Ureter (tissue), 1 donor: ENCODE measurements at places on chromosomes 13 and 19.

DNA sequence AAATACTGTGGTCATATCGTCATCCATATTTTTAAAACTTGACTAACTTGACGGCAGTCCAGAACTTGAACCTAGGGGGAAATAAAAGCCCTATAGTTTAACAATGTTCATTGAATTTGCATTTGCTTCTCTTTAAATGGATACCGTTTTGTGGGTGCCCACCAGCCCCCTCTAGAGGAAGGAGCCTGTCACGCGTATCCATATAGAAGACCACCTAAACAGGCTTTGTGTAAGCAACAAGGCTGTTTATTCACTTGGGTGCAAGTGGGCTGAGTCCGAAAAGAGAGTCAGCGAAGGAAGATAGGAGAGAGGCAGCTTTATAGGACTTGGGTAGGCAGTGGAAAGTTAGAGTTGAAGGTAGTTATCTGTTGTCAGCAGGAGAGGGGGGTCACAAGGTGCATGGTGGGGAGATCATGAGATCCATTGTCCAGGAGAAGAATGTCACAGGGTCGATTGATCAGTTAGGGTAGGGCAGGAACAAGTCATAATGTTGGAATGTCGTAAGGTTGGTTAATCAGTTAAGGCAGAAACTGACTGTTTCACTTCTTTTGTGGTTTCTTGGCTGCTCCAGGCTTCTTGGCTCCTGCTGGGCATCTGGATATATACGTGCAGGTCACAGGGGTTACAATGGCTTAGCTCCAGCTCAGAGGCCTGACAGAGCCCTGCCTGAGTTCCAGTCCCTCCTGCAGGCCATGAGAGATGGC, 42.5 kb upstream of the ANKRD10 start:
- DNase-seq = no peak

DNA sequence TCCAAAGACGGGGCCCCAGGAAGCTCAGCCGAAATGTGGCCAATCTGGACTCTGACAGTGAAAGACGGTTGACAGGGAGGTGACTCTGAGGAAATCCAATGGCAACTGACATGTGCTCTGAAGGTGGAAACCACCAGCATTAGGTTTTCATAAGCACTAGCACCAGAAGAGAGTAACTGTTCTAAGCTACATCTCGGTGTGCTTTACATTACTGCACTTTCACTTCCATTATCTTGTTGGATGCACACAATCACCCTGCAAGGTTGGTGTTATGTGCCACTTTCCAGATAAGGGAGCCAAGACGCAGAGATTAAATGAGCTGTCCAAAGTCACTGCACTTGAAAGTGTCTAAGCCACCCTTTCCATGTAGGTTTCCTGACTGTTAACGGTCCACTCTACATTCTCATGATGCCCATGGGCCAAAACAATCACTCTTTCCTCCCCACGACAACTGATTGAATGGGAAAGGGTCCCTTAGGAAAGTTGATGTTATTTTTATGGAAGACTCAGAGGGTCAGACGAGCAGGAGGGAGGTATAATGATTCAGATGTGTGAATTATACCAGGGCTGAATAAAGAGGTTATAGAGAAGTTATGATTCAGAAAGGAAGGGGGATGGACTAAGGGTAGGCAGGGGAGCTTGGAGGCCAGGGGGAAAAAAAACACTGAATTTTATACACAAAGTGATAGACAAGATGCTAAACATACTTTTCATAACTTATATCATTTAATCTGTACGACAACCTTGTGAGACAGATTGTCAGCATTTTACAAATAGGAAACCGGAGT, 52.8 kb downstream of the RUBCNL start:
- no peak for DNase-seq

DNA sequence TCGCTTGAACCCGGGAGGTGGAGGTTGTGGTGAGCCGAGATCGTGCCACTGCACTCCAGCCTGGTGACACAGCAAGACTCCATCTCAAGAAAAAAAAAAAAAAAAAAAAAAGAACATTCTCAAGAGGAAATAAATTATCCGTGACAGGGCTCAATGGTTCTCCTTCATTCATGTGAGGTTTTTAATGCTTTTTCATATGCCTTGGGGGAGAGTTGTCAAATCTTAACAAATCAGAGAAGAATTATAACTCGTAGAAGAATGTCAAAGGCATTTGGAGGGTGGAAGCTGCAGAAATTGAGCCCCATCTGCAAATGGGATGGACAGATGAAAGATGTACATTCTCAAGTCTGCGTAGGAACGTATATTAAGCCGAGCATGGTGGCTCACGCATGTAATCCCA, 34.9 kb upstream of the HOMER3 start:
- no peak for DNase-seq

- DNase-seq = no peak
Observed at GRCh38 chr19:662207-662961, 630 bp downstream of the RNF126 start.

DNA sequence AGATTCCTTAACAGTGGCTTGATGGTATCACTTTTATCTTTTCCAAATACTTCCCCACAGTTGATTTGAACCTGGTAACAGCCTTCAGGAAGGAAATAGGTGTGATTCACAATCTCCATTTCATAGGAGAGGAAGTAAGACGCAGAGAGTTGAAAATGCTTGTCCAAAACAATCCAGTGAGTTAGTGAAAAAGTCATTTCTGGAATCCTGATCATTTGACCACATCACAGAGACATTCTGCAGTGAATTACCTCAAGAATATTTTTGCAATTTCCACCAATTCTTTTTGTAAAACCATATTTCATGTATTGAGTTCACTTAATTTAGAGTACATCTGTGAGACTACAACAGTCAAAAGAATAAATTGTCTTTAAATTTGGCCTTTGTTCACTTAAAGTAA, 292.8 kb downstream of the DCLK1 start:
- no peak for DNase-seq

DNA sequence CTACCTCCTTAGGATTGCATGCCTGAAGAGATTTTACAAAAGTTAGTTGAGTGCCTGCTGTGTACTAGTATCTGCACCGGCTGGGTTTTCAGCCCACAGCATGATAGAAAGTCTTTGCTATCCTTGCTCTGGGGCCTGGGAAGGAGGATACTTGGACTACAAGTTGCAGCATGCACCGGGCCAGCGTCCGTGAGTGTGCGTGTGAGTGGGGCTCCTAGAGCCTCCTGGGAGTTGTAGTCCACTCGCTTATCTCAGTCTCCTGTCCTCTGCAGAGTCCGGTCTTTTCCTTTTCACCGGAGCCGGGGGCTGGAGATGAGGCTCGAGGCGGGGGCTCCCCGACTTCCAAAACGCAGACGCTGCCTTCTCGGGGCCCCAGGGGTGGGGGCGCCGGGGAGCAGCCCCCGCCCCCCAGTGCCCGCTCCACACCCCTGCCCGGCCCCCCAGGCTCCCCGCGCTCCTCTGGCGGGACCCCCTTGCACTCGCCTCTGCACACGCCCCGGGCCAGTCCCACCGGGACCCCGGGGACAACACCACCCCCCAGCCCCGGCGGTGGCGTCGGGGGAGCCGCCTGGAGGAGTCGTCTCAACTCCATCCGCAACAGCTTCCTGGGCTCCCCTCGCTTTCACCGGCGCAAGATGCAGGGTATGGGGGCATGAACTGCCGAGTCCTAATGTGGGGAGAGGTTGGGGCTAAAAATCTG, 20.6 kb downstream of the BRSK1 start:
- DNase-seq = no peak

GRCh38 chr13:98506728-98507230, 70.1 kb downstream of the STK24 start:
- no peak for DNase-seq

DNA sequence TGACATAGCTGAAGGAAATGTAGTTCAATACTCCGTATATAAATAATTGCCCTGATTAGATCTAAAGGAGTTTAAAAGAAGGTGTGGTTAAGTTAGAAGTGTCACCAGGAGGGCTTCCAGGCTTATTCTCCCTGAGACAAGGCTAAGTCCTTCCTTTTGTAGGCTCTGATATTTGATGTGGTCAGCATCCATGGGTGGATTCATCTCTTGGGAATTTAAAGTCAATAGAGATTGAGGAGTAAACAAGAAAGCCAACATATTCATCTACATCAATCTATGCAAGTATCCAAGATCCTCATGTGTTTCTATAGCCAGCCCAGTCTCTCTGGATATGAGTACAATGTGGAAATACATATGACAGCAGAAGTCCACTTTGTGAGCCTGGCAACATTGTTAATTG, 76.8 kb downstream of the KCTD12 start:
- DNase-seq = no peak

DNA sequence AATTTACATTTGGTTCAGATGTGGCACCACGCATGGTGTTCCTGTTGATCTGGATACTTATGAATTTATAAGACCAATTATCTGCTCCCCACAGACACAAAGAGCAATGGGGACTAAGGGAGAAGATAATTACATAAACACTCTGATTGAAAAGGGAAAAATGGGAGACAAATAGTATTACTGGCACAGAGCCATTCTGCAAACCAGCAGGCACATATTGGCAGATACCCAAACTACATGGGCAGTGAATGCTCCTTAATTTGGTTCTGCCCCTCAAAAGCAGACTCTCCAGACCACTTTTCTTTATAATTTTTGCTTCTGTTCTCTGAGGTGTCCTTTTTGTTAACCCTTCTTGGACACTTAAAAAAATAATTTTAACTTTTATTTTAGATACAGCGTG, 1674.2 kb downstream of the PCDH9 start:
- DNase-seq = no peak

GRCh38 chr19:39401070-39401548, 5.5 kb upstream of the ZFP36 start:
- no peak for DNase-seq

GRCh38 chr13:28528848-28529247, 33.9 kb upstream of the FLT1 start:
- no peak for DNase-seq

- no peak for DNase-seq
Observed at GRCh38 chr19:50328873-50329145, 368 bp downstream of the KCNC3 start.

- DNase-seq = no peak
Observed at GRCh38 chr13:23500849-23501248, 67.3 kb upstream of the SACS start.

GRCh38 chr13:39226359-39226758, 188.1 kb downstream of the NHLRC3 start:
- no peak for DNase-seq

- peak; percentile 26 for DNase-seq
Observed at GRCh38 chr19:31979949-31980670, 365.3 kb upstream of the ZNF507 start.

- no peak for DNase-seq
Observed at GRCh38 chr13:30520571-30520970, 54.8 kb upstream of the HMGB1 start.

DNA sequence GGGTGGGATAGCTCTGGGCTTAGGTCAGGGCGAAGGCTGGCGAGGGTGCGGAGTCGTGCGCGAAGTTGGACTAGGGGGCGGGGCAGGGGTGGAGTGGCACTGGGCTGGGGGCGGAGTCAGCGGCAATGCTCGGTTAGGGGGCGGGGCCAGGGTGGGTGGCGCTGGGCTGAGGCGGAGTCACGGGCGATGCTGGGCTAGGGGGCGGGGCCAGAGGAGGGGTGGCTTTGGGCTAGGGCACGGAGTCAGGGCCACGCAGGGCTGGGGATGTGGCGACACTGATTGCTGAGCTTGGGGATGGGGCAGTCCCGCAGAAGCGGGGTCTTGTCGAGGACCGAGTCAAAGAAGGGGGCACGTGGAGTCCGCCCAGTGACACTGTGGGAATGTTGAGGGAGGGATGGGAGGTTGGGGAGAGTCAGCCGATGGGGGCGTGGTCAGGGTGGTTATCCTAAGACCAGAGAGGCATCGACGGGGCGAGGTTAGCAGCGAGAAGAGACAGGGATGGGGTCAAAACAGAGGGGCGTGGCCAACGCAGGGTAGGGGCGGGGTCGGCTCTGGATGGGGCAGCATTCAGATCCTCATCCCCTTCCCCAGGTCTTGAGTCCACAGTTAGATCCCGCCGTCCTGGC, 8.7 kb downstream of the HOMER3 start:
- peak; percentile 74 for DNase-seq

DNA sequence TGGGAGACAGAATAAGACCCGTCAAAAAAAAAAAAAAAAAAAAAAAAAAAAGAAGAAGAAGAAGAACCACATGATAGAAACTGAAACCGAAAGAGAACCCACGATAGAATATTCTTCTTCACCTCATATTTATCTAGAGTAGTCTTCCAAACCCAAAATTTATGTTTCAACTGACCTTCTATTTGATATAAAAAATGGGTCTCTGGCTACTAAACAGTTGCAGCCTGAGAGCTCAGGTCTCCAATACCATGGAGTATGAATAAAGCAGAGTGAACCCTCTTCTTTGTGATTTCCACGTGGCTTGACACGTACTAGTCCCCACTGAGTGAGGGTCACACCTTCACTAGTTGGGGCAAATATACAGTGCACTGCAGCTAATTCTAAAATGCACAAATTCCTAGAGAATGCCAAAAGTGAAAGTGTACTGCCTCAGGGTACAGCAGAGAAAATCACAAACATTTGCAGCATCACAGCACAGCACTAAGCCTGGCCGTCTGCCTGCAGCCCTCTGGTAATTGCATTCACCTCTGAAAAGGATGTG, 30.8 kb upstream of the RFC3 start:
- no peak for DNase-seq

DNA sequence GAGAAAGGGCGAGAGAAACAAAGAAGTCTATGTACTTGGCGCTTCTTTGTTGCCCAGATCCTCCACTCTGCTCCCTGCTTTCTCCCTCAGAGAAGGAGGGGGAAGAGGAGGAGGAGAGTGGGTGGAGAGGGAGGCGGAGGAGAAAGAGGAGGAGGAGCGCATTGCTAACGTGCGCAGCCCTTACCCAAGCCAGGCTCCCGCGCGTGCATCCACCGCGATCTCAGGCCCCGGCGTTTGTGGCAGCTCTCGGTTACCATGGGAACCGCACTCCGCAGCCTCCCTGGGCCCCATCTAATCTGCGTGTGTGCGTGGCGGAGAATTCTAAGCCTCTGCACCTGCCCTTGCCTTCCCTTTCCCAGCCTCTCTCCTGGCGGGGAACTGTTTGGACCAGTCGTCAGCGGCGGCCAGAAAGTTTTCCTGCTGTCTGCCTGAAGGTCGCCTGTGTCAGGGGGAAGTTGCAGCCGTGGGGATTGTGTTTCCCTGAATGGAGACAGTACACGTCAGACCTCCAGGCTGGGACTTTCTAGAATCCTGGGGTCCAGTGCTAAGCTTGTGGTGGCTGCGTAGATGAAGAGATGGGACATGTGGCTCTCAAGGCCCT, at the start of gene ERICH6B:
ERICH6B (minus strand) TSS at position 239 of the 601 bp plus-strand sequence. CDS start 18,734 bp downstream, outside the sequence.
- no peak for DNase-seq

DNA sequence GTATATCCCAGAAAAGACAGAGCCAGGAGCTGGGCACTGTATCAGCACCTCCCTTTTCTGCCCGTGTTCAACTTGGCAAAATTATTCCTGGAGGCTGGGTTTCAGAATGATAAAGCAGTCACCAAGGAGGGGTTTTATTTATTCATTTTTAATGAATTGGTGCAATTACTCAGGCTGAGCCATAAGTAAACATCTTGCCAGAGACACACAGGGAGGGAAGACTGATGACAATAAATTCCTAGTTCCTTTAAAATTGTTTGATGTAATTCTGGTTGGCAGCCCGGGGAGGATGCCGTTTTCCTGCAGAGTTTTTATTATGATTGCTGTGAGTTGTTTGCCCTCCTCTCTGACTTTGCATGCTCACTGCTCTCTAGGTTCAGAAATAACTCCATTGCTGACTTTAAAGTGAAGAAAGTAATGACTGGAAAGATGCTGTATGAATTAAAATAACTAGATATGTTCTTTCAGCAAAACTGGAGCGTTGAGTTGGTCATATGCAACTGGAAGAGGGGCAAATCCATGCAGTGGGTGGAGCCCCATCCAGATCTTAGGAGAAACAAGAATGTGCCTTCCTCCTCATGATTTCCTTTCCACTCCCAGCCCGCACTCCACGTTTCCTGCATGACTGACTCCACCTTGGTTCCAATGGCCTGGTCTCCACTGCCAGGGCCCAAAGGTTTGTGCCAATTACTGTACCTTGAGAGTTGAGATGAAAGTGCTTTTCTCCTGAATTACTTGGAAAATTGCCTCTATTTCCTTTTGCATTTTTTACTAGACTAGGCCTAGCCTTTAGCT, 182.1 kb downstream of the RFC3 start:
- DNase-seq = no peak
